GM04503 (cell line): ENCODE measurements at places on chromosomes 16 and 17.

DNA sequence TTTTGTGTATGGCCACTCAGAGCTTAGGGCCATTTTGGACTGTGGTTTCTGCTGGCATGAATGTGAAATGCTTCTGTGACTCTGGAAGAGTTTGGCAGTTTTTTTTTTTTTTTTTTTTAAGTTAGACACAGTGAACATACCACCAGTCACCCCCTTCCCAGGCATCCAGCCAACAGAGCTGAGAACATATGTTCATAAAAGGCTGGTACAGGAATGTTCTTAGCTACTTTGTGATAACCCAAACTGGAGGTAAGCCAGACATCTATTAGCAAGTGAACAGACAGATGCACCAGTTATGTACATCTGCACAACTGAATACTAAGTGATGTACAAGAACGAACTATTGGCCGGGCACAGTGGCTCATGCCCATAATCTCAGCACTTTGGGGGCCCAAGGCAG lies 92.7 kb downstream of the ABCC1 start:
- DNase-seq, result peak; percentile 78

- DNase-seq, result no peak
These were observed 1.5 kb downstream of the SRCAP start for GRCh38 chr16:30700491-30700890.

DNA sequence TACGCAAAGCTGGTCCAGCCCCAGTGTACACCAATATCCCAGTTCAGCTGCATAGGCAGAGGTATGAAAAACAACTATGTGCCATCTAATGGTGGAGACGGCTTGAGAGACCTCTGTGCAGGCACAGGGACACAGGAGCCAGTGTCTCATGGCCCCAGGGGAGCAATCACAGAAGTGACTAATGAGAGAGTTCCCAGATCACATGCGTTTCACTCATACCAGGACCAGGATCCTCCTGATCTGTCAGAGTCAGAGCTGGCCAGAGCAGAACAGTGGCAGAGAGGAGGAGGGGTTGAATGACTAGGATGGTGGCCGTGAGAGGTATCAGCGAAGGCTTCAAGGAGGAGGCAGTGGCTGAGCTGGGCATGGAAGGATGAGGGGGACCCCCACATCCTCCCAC lies 41.1 kb downstream of the TMEM132E start:
- DNase-seq, result no peak

GRCh38 chr17:43400943-43401717 lies 2.3 kb downstream of the ARL4D start:
- peak; percentile 79 for DNase-seq

GRCh38 chr17:68542698-68543463 lies 30.7 kb downstream of the PRKAR1A start:
- no peak for DNase-seq

DNA sequence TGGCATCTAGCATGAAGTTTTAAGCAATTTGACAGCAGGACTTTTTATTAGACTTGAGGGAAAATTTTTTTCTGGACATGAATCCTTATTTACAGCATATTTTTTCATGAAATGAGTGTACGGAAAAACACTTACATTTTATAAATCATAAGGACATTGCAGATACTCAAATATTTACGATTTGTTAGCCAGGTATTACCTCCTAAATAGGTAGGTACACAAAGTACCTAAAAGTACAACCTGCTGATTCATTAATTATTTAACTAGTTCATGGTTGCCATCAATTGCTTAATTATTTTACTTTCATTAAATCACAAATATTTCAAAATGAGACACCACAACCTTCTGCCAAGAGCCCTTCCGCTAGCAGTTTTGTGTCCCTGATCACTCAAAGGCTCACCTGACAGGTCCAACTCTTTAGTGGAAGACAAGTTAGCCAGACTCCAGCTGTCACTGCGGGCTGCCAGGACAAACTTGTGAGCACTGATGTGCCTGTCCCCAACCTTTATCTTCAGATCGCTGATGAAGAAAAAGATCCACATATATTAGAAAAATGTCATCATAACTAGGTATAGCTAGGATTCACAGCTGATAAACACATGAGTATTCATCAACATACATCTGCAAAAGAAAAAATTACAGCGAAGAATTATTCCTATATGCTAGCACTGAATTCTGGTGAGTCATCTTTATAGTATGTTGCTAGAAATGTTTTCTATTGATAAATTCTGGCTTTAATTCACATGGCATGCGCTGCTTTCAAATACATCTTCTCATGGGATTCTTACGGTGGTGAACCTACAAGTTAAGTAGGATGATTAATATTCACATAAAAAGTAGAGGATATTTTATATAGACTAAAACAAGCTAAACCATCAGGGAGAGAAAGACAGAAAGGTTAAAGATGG lies 28.2 kb downstream of the ANKFY1 start:
- no peak for DNase-seq

GRCh38 chr17:56026915-56027314 lies 126.4 kb upstream of the ANKFN1 start:
- DNase-seq, result no peak

DNA sequence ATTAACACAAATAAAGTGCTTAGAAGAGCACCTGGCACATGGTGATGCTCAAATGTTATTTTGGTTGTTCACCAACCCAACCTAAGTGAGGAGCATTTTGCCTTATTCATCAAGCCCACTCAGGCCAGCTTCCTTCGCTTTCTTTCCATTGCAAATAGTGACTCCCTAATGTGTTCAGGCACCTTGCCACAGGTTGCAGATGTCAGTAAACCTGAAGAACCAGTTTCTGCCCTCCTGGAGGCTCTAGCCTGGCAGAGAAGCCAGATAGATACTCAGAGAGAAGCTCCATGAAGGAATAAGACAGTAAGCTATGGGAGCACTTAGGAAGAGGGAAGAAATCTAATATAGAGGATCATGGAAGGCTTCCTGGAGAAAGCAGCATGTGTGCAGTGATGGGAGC lies 23.9 kb downstream of the GPR139 start:
- no peak for DNase-seq

DNA sequence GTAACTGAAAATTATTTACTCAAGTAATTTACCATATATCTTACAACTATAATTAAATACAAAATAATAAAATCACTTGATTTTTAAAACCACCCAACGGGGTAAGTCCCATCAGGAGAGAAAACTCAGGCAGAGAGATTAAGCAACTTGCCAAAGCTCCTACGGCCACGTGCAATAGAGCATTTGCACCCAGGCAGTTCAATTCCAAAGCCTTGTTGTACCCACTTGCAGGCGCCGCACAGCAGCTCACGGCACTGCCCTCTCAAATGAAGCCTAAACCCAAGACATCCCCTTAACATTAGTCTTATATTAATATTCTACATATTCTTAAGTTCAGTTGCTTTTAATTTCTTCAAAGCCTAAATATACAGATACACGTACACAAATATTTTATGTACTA lies 75.7 kb downstream of the SPAG9 start:
- DNase-seq, result no peak

DNA sequence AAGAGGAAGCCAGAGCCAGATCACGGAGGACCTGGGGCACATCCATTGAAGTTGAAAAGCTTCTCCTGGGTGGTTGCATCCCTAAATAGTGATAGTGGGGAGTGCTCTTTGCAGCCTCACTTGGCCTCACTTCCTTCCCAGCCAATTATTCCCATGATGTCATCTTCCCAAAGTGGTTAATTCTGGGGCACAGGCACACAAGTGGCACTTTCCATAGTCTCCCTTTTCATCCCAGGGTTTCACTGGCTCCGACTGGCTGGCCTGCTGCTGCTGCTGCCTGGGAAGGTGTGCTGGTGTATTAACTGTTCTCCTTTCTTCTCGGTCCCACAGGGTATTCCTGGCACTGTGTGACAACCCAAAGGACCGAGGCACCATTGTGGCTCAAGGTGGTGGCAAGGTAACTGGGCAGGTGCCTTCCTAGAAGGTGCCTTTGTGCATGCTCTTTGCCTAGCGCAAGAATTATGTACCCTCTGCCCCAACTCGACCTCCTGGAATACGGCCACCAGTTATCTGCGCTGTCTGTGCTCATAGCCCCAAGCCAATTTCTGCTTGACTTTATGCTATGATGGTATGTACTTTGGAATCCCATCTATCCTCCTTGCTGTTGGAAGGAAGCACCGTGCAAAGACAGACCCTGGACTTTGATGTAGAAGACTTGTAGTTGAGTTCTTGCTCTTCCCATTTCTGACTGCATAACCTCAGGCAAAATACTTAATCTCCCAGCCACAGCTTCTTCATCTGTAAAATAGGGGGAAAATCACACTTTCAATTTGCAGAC lies 18.4 kb downstream of the SLC35G3 start:
- no peak for DNase-seq

GRCh38 chr16:11560701-11561453 lies 25.8 kb downstream of the LITAF start:
- no peak for DNase-seq

GRCh38 chr16:61858988-61859387 lies 177.2 kb downstream of the CDH8 start:
- peak; percentile 44 for DNase-seq

DNA sequence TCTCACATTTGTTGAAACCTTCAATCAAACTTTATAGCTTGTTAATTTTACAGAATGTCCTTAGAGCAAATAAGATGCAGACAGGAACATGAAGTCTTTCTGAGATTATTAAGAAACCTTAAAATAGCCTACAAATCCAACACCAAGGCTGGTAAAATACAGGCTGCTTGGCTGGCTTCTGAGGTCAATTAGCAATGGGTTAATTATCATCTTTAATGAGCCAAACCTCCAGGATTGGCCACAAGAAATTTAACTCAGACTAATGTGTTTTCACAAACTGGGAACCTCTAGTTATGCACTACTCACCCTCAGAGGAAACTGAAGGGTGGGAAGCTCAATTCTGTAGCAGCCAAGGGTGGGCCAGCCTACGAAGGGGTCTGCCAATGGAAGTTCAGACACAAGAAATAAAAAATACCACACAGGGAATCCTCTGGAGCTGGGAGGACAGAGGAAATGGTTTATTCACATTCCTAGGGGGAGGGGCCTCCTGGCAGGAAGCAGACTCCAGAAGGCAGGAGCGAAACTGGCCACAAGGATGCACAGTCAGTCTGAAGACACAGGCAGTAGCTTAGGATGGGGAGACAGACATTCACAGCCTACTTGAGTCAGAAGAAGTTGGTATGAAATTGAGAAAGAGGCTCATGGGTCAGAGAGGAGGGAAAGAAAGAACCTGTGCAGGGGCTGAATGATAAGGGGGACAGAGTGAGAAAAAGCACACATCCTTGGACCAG lies 36.1 kb downstream of the HIC1 start:
- peak; percentile 85 for DNase-seq

DNA sequence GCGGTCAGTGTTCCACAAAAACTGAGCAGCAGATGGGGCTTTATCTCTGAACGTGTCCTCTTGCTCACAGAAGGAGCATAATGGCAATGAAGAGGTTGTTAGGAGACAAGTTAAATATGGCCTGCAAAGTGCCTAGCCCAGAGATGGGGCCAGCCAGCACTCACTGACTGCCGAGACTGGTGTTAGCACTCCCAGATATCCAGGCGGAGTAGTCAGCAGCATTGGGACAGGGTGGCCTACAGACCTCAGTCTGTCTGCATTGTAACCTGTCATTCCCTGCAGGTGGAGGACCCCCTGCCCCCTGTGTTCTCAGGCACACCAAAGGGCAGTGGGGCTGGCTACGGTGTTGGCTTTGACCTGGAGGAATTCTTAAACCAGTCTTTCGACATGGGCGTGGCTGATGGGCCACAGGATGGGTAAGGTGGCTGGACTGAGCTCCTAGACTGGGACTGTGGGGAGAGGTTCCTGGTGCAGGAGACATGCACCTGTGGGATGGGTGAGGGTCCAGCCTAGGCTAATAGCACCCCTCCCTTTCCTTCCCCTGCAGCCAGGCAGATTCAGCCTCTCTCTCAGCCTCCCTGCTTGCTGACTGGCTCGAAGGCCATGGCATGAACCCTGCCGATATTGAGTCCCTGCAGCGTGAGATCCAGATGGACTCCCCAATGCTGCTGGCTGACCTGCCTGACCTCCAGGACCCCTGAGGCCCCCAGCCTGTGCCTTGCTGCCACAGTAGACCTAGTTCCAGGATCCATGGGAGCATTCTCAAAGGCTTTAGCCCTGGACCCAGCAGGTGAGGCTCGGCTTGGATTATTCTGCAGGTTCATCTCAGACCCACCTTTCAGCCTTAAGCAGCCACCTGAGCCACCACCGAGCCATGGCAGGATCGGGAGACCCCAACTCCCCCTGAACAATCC lies 4.2 kb downstream of the MFAP4 start:
- DNase-seq, result no peak

DNA sequence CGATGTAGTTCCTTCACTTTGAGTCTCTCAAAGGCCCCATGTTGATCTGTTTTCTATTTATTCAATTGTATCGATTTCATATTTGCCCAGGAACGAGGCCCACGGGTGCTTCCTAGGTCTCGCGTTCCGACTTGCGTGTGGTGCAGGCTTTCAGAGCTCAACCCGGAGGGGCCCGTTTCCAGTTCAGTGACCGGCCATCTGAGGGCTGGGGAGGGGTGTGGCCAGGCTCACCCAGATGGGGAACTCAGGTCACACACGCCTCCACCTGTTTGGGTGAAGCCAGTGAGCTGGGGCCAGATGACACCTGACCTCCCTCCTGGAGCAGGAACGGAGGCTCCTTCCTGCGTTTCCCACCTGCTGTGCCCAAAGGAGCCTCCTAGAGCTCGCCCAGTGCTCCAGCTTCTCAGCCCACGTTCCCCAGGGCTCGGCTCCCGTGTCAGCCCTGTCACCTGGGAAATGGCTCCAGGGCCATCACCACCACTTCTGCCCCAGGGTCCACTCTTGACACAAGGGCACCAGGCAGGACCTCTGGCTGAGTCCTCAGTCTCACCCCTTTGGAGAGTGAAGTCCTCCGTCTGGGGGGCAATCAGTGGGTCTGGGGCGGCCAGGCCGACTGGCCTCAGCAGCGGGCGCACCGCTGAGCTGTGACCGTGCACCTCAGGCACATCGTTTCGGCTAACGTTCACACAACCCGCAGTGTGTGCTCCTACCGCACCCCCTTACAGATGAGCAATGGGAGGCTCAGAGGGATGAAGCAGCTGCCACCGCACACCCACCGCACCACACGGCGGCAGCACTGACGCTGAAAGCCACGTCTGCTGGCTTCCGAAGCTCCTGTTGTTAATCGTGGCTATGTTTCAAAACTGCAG lies 18.0 kb downstream of the FOXF1 start:
- no peak for DNase-seq

DNA sequence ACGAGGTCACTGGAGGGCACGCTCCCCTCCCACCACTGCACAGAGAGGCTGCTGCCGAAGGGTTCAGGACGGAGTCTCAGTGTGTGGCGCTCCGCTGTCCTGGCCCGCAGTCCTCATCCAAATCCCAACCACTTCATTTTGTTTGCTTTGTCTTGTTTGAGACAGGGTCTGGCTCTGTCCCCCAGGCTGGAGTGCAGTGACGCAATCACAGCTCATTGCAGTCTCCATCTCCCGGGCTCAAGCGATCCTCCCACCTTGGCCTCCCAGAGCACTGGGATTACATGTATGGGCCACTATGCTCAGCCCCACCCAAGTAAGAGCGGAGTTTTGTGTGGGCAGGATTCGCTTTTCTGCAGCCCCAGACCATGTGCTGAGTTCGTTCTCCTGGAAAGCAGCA lies 12.7 kb downstream of the UNKL start:
- DNase-seq, result no peak

DNA sequence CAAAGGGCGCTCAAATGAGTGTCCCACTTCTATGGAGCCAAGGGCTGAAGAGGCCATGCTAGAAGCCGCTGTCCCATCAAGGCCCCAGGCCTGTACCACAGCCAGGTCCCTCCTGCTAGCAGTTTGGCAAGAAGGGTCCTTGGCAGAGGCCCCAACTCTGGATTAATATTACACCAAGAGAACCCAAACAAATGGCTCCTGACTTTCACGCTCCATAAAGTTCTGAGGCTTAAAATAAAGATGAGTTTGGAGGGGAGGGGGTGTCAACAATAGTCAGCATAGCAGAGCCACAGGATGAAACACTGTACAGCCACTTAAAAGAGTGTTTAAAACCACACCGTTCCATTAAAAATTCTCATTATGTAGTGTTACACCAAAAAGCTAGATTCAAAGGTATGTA lies 30.5 kb downstream of the CUEDC1 start:
- no peak for DNase-seq
